ENCODE measurements at places on chromosomes 11 and 22. TPM values are rescaled to one million over a fixed set of nuclear protein-coding genes. Genes with fewer than 3 reads are reported as not detected.

- DNase-seq: no peak
These were observed 60.0 kb downstream of the SPECC1L start for GRCh38 chr22:24330636-24331035.

DNA sequence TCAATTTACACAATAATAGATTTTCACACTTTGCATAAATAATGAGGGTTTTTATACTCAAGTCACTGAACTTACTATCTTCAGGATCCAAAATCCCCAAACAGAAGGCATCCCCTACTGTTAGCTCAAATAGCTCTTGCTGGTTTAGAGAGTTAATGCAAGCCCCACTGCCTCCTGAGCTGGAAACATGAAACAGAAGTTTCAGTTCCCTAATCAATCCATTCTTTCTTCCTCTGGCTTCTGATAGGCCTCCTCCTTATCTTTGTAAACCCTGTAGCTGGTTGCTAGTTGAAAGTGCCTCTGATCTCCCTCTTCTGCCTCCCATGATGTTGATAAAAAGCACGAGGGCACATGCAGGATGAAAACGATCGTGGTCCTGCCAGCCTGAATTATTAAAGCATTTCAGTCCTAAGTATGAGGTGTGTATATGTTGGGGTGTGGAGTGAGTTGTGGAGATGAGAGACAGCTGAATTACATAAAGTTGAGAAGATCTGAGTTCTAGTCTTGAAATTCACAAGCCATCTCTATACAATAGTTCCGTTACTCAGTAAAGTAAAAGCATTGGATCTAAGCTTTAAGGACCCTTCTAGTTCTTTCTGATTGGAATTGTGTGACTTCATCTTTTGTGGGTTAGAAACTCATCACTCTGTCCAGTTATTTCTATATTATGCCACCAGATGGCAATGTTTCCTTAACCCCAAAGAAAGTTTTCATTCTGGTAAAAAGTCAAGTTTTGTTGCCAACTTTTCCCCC lies 35.0 kb upstream of the EHF start:
- DNase-seq: no peak

DGCR6 gene
- 4.5 TPM for total RNA-seq

BCO2 gene
- 8.9 TPM for total RNA-seq

- DNase-seq: no peak
These were observed 142.3 kb upstream of the TBCEL start for GRCh38 chr11:120881596-120881995.

DNA sequence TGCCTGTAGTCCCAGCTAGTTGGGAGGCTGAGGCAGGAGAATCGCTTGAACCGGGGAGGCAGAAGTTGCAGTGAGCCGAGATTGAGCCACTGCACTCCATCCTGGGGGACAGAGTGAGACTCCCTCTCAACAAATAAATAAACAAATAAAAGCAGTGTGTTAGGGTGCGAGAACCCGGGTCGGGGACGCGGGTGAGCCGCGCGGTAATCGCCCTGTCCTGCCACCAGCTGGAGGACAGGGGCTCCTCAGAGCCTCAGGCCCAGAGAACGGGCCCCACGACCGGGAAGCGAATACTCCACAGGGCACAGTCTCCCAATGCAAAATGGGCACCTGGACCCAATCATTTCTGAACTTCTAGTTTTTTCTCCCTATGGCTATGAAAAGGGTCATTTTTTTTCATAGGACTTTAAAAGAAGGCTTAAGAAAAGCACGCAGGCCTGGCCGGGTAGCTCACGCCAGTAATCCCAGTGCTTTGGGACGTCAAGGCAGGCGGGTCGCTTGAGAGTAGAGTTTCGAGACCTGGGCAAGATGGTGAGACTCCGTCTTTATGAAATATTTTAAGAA lies 744 bp upstream of the MCM5 start:
- DNase-seq: no peak

DNA sequence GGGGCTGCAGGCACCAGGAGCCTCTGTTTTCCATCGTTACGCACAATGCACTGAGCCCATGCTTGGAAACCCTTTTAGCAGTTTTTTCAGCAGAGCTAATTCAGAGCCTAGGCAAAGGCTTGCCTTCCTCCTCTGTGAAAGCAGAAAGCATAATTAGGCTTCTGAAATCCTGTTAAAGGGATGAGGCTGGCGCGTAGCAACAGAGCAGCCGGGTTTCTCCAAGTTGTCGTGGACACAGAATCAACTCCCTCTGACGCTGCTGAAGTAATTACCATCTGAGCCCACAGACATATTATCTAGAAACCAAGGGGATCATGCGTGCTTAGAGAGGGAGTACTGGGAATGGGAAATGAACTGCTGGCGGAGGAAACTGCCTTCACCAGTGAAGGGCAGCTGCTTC lies 85.4 kb downstream of the MYO18B start:
- no peak for DNase-seq

- no peak for DNase-seq
These were observed 22.4 kb upstream of the SLC29A2 start for GRCh38 chr11:66393954-66394353.

EEF1G gene
- total RNA-seq: 899 TPM

GRCh38 chr11:69337211-69337721 lies 43.3 kb downstream of the MYEOV start:
- DNase-seq: no peak

FGF3 gene
- not detected for total RNA-seq

DNA sequence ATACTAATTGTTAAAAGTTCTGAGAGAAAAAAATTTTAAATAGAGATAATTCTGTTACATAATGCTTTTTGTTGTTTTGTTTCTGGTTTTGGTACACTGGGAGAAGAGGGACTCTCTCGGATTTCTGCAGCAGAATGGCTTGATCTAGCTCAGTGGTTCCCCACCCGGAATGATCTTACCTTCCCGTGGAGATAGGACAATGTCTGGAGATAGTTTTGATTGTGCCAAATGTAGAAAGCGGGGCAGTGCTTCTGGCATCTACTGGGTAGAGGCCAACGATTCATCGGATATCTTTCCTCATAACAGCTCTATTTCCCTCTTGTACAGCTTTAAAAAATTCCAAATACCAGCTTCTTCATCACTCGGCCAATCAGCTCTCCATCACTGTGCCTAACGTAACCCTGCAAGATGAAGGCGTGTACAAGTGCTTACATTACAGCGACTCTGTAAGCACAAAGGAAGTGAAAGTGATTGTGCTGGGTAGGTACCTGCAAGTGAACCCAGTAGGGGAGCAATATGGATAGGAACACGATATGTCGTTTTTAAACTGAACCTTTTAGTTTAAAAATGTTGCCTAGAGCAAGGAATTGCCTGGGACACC lies 13.2 kb downstream of the CRTAM start:
- DNase-seq: no peak

GRCh38 chr11:125452125-125452470 lies 44.0 kb downstream of the FEZ1 start:
- no peak for DNase-seq

TEF gene
- 29.7 TPM for total RNA-seq

GRCh38 chr11:119087123-119087522 lies 2.4 kb downstream of the HMBS start:
- DNase-seq: no peak

DNA sequence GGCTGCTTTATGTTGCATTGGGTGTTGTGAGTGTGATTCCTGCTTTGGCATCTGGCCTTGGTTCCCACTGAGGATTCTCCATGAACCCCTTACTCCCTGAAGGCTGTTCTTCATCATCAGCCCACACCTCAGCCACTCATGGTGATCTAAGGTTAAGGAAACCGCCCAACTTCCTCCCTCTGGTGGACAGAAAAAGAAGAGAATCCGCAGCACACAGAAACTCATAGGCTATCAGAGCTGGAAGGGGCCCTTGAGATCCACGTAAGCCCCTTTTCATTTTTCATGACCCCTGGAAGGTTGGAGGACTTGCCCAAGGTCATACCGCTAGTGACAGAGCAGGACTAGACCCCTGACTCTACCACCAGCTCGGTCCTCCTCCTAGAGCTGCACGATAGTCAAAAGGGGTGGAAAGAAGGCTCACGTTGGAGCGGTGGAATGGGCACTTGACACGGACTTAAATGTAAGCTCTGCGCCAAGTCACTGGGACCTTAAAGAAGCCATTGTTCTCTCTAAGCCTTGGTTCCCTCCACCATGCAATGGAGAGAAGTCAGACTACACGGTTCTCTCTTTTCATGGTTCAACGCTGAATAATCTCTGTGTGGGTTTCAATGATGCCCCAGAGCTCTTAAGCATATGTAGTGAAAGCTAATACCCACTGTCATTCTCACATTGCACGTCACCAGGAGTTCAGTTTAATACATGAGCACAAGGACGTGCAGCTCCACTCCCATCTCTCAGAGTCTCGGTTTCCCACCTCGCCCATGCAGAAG lies 83.6 kb upstream of the CRTAM start:
- DNase-seq: no peak

DNA sequence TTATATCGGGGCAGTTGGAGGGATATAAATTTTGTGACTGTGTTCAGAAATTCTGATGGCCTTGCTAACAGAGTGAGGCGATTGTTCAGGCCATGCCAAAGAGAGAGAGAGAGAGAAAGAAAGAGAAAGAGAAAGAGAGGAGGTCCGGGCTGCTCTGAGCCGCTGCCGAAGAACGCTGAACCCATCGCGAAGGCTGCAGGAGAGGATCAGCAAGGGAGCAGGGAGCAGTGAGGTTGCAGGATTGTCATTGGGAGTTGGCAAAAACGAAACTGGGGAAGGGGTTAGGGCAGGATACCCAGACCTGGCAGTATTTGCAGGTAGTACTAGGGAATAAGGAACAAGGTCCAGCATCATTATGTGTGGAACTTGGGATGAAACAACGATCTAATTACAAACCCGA lies 537.1 kb downstream of the INSC start:
- DNase-seq: no peak

APOA4 gene
- total RNA-seq: not detected

DNA sequence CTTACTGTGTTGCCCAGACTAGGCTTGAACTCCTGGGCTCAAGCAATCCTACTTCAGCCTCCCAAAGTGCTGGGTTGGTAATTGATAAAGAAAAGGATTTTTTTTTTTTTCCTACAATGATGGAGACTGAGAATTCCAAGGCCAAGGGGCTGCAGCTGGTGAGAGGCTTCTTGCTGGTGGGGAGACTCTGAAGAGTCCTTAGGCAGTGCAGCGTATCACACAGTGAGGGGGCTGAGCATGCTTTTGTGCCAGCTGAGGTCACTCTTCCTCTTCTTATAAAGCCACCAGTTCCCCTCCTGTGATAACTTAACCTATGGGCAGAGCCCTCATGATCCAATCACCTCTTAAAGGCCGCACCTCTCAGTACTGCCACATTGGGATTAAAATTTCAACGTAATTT lies 28.2 kb upstream of the CCDC81 start:
- no peak for DNase-seq

- DNase-seq: no peak
These were observed 216.1 kb upstream of the NTM start for GRCh38 chr11:131154351-131154750.

- no peak for DNase-seq
These were observed 91.9 kb downstream of the GRAMD1B start for GRCh38 chr11:123521930-123522329.

DNA sequence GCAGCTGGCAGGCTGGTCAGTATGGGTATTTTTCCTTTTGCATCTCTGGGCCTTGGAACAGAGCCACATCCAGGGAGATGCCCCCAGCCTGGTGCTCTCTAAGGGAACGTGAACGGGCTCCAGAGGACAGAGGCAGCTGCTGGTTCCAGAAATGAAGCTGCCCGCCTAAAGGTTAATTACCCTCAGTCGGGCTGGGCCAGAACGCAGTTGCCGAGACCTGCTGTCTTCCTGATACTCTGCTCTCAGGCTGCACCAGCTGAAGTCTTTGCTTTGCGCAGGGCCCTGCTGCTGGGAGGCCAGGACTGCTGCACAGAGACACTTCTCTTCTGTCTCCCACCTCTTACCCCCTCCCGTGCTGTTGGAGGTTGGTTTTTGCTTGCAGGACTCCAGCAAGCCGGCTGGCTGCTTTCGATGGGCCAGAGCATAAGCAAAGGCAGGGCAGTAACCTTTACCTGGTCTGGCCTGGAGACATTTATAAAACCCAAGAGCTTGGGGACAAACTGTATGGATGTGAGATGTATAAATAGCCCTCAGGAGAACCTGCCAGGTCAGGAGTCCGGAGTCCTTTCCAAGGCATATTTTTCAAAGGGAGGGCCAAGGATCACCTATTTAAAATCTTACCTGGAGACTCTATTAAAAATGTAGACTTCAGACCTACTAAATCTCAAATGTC lies 197.1 kb downstream of the GRIK4 start:
- no peak for DNase-seq

CYB5R3 gene
- total RNA-seq: 219 TPM

DNA sequence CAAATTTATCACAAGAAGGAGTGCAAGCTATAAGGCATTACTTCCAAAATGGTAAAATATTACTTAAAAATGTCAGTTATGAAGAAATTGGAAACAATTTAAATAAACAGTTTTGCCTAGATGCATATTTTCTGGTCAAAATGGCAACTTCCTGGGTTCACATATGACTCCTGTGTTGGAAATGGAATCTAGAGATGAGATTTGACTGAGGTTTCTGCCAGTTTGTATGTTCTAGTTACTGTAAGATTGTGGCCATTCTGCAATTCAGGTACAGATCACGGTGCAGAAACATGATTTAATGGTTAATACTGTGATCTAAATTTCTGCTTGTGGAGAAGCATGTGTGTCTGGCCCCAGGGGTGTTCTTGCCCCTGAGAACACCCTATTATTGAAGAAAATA lies 3.4 kb upstream of the OR4C6 start:
- no peak for DNase-seq

NTM gene
- total RNA-seq: 2.3 TPM

DNA sequence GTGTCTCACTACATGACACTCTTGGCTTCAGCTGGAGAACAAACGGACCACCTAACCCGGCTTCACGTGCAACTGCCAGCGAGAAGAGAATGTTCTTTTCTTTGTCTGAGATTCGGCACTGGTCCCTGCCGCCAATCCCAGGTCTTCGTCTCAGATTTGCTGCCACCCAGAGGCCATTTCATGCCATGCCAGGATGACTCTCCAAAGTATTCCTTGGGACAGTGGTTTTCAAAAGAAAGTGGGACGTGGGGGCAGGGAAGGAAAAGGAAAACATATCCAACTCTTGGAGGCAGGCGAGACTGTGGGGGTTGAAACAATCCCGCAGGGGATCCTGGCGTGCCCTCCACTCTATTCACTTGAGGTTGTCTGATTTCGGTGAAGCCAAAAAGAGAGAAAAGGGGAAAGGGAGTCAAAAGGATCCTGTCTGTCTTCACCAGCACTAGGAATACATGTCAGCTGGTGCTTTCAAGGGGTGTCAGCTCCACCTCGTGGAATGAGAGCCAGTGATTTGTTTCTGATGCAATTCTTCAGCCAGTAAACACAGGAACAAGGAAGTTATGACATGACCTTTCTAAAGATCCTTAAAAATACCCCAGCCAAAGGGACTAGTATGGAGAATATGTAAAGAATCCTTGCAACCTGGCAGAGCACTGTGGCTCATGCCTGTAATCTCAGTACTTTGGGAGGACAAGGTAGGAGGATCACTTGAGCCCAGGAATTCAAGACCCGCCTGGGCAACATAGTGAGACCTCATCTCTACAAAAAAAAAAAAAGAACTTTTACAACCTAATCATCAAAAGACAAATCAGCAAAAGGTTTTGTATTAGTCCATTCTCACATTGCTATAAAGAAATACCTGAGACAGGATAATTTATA lies 41.0 kb upstream of the APLNR start:
- DNase-seq: peak; percentile 71

- no peak for DNase-seq
These were observed 286.4 kb downstream of the DYNC2H1 start for GRCh38 chr11:103395612-103396011.
